ENCODE measurements at places on chromosomes 16 and 17.

- no peak for DNase-seq
Observed at GRCh38 chr16:70784692-70785555, 16.0 kb downstream of the VAC14 start.

GRCh38 chr16:79093554-79093967, 507.0 kb downstream of the MAF start:
- no peak for DNase-seq

GRCh38 chr17:70053241-70054234, 21.5 kb upstream of the KCNJ16 start:
- DNase-seq = no peak

DNA sequence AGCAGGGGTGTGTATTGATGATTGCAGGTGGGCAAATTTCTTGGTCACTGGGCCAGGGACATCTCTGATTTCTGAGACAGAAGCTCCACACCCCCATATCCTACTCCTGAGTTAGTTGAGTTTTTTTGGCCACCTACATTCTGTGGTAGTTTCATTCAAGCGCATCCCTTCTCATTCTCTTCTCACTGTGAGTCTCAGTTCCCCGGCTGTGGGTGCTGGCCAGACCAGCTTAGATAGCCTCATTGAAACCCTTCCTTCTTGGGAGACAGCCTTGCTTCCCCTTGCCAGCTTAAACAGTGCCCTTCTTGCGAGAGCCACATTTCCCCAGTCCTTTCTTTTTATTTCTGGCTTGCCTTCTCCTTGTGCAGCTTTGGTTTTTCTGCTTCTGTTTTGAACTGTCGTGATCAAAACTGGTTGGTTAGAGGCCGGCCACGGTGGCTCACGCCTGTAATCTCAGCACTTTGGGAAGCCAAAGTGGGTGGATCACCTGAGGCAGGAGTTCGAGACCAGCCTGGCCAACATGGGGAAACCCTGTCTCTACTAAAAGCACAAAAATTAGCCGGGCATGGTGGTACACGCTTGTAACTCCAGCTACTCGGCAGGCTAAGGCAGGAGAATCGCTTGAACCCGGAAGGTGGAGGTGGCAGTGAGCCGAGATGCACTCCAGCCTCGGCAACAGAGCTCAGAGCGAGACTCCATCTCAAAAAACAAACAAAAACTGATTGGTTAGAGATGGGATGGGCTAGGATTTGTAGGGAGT, 2.8 kb downstream of the GPT2 start:
- DNase-seq = no peak

GRCh38 chr16:85898521-85899442, at the start of gene IRF8:
Gene IRF8, plus strand, starts transcription at chr16:85899162. Its CDS starts 3,854 bp downstream, at chr16:85903016.
- DNase-seq = peak; percentile 52

GRCh38 chr17:7651097-7651664, 455 bp downstream of the ATP1B2 start:
- DNase-seq = no peak

DNA sequence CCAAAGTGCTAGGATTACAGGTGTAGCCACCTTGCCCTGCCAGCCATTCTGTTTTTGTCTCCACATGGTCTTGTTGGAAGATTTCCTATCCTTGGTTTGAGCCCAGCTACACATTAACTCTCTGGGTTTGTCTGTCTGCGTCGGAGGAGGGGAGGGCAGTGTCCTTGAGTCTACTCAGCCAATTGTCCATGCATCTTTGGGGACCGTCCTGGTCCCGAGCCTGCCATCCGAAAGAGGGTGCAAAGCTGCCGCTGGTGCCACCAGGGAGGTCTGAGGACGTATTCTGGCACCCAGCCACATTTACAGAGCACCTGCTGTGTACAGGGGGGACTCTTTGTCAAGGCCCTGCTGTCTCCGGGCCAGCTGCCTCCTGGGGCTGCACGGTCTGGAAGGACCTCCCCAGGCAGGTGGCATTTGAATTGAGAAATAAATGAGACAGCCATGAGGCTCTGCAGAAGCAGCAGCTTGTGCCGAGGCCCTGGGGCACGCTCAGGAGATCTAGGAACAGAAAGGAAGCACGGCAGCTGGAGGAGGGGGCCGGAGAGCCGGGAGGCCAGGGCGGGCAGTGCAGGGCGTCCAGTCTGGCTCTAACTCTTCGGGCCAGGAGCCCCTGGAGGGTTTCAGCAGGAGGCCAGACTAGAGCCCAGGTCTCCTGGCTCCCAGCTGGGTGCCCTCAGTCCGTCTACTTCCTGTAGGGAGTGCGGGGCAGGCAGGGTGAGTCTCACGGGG, 1.5 kb downstream of the CYBA start:
- no peak for DNase-seq

DNA sequence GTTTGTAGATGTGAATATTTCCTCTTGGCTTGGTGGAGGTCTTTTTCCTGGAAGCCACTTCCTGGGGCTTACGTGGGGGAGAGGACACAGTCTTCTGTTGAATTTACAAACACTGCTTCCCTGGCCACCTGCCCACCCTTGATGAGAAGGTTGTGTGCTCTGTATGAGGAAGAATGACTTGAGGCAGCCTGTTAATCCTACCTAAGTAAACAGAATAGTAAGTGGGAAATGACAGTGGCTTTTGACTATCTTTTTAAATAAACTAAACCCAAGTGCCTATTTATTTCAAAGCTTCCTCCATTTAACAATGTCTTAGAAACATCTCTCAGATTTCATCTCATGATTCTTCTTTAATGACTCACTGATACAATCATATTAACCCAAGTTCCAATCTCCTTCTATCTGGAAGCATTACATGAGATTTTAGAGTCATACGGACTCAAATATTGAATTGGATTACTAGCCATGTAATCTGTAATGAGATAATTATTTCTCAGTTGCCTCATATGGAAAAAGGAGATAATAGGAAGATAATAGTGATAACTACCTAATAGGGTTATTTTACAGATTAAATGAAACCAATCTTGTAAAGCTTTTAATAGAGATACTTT, 96.6 kb upstream of the SMIM36 start:
- no peak for DNase-seq

DNA sequence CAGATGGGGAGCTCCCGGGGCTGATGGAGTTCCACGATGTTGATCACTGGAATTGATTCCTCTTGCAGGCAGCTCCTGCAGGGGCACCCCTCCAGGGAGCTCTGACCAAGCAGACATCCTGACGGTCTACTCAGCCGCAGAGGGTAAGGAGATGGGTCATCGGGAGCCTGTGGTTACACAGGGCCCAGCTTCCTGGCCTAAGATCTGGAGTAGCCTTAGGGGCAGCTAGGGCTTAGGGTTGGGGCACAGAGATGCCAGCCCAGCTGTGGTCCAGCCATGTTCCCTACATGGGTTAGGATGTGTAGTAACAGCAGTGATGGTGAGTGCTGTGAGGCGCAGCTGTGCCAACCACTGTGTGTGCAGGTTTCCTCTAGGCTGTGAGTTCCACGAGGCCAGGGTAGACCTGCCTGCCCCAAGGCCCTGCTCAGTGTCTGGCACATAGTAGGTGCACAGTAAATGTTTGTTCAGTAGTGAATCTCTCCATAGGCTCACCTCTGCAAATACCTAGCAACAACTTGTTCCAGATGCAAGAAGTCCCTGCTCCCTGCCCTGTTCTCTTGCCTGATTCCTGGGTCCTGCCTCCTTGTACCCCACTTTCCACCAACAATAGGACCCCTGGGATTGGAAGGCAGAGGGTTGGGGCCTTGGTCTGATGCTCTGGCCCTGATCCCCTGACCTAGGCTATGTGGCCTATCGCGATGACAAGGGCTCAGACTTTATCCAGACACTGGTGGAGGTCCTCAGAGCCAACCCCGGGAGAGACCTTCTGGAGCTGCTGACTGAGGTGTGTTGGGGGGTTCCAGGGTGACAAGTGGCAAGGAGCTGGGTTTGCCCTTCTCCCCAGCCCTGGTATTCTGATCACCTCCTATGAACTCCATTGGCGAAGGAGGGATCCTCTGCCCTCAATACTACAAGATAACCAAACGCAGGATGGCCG, 13.7 kb downstream of the ZNF213 start:
- DNase-seq = no peak

DNA sequence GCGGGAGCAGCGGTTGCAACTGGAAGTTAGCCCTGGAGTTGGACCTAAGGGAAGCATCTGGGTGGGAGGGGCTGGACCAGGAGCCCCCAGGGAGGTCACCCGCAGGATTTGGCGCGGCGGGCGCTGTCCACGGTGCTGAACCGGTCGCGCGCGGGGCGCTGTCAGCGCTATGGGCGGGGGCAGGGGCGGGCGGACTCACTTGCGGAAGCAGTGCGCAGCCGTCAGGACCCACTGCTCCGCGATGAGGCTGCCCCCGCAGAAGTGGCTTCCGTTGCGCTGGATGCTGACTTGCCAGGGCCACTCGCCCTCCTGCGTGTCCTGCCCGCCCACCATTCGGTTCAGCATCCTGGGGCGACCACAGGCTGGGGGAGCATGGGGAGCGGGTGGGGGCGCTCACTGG, 4.5 kb downstream of the PRSS27 start:
- DNase-seq = peak; percentile 69
